Fibroblast of skin of left quadriceps (primary cell): ENCODE measurements at places on chromosomes 16 and 17.

DNA sequence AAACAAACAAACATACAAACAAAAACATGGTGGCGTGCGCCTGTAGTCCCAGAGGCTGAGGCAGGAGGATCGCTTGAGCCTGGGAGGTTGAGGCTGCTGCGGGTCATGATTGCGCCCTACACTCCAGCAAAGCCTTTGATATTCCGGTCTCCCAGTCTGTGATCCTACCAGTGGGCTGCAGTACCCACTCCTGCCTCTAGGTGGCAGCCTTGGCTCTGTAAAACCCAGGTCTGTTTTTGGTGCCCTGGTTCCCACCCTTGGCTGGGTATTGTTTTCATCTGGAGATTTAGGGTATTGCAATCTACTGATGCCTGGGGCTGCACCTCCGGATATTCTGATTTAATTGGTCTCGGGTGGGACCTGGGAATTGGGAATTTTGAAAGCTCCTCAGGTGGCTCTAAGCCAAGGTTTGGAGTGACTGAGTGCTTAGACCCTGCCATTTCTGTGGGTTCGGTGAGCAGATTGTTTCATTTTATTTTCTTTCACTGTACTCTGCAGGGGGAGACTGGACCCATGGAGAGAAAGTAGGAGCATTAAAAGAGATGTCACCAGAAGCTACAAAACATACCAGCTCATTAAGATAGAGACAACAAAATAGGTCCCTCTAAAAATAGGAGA is 40.5 kb downstream of the MYH3 start:
- peak; percentile 58 for DNase-seq

DNA sequence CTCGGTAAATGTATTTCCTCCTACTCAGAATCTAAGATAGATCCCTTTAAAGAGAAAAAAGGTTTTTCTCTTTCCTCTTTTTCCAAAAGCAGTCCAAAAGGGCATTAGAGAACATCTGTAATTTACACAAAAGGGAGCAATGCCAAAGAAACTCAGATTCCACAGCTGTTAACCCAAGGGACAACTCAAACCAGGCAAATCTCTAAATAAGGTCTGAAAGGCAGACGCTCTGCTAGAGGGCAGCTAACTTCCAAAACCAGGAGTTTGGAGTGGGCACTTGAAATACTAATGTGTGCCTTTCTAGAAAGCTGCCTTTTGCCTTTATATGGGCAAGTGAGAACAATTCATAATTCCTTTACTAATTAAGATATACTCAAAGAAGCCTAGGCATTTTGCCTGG is 435.7 kb downstream of the ZFHX3 start:
- no peak for DNase-seq

DNA sequence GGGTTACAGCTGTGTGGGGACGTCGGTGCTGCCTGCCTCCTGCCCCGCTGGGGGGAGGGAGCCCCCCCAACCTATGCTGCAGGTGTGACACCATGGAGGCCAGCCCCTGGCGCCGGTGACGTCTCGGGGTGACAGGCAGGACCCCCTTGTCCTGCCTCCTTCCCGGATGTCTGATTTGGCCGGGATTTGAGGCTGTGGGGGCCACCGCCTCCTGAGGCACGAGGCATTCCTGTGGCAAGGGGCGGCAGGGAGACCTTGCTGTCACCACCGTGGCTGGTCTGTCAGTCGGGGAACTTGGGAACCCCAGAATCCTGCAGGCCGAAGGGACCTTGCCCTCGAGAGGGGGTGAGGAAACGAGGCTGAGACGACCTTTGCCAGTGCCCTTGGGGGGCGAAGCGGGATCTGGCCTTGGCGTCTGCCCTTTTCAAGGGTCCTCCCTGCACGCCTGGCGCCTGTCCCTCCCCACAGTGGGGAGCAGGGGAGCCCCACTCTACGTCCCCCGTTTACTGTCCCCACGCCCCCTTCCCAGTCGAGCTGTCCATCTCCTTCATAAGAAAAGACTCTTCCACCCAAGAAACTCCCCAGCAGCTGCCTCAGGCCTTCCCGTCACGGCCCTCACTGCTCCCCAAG is 74.4 kb downstream of the METRNL start:
- DNase-seq: no peak

GRCh38 chr17:1050996-1051925 is 54.3 kb downstream of the TIMM22 start:
- no peak for DNase-seq

DNA sequence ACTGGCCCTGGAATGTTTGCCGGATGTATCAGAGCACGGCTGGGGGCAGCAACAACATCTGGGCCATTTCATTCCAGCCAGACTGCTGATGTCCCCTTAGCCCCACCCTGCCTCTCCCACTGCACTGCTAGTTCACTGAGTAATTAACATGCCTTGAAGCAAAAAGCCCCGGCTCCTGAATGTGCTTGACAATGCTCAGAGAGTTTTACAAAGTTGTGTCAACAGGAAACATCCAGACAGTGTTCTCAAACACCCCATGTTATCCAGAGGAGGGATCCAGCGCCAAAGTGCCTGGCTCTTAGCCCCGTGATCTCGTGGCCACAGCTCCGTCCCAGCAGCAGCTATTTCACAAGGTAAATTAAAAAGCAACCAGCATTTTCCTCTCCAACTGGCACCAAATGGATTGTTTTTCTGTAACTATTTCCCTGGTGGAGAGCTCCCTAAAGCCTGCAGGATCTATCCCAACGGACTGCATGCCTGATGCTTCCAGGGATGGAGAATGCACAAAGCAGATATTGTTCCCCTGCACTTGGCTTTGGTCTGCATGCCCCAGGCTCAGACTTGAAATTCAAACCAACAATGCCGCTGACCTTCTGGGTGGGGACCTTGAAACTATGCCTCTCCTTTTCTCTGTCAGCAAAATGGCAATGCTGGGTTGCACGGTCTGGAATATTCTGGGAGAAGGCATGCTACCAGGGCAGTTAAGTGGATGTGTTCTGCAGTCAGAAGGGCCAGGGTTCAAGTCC is 115.6 kb upstream of the CDH5 start:
- no peak for DNase-seq

DNA sequence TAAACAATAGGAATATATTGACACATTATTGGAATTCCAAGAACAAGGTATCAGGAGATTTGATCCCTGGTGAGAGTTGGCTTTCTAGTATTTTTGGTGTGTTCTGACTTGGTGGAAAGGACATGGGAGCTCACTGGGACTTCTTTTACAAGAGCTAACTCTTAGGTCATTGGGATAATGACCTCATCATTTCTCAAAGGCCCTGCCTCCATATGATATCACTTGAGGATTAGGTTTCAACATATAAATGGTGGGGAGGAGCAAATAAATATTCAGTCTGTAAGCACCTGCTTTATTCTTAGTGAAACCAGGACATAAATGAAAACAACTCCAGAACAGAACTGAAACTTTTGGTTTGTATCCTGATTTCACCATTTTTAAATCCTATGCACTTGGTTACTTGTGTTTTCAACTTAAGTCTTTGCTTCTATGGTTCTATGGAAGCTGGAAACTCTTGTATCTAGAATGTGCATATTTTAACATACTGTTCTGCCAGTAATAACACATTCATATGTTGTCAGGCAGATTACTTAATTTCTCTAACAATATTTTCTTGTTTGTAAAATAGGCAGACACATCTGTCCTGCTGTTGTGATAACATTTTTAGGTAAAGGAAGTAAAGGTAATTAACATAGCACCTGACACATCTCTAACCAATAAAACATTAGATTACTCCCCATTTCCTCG is 1527.7 kb upstream of the CDH8 start:
- DNase-seq: no peak

DNA sequence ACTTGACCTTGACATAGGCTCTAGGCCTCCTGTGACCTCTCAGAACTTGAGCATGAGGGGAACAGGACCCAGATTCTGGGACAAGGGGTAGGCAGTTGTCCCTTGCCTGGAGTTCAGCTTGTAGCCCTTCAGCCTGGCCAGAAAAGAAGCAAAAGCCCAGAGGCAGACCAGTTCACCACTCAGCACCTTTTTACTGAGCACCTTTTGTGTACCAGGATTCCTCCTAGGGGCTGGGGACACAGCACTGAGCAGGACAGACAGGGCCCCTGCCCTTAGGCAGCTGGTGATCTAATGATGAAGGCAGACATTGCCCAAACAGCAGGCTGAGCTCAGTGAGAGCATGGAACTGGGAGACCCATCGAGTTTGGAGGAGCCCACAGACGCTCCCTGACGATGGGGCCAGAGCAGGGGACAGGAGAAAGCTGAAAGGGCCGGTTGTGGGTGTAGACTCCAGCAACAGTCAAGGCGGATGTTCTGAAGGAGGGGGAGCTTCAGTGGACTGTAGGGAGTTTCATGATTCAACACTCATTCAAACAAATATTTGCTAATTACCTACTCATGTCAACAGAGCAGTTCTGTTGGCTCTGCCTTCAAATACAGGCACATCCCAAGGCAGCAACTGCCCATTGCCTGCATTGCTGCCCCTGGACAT is 32.0 kb downstream of the SBK1 start:
- DNase-seq: no peak

DNA sequence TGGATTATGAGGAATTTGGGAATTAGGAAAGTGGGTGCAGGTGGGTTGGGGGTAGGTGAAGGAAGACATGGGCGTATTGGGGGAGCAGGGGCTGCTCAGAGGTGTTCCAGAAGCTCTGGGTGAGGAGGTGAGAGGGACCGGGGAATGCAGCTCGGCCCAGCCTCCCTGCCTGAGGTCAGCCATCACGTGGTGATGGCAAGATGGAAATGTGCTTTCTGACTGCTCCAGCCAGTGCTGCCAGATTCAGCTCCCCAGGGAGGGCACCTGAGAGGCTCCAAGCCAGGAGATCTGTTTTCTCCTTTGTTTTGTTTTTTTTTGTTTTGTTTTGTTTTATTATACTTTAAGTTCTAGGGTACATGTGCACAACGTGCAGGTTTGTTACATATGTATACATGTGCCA is 35.2 kb upstream of the STH start:
- DNase-seq: no peak

- DNase-seq: no peak
Observed at GRCh38 chr16:84124257-84125073, 7.7 kb upstream of the MBTPS1 start.

- DNase-seq: no peak
Observed at GRCh38 chr16:88713054-88713453, 6.8 kb downstream of the CTU2 start.

DNA sequence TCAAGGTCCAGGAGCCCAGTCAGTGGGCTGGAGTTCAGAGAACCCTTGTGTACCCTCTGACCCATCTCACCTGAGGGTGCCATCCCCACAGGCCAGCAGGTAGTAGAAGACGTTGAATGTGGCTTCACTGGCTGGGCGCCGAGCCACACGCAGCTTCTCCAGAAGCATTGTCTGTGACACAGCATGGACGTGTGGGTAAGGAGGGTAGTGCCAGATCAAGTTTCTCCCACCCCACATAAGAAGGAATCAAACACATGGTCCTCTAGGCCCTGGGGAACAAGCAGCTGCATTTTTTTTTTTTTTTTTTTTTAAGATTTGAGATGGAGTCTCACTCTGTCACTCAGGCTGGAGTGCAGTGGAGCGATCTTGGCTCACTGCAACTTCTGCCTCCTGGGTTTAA is 60.9 kb downstream of the MYO18A start:
- no peak for DNase-seq

DNA sequence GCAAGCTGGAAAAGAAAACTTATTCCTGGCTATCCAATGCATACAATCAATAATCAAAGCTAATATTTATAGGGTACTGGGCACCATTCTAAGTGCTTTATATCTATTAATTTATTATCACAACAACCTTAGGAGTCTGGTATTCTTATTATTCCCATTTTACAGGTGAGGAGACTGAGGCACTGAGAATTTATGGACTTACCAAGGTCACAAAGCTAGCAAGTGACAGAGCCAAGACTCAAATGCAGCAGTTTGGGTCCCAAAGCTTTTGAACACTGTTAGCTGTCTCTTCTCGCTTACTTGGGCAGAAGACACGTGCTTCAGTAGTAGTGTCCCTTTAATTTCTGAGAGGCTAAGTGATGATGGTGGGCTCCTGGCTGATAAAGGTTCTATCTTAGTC is 152.6 kb downstream of the AATF start:
- no peak for DNase-seq

DNA sequence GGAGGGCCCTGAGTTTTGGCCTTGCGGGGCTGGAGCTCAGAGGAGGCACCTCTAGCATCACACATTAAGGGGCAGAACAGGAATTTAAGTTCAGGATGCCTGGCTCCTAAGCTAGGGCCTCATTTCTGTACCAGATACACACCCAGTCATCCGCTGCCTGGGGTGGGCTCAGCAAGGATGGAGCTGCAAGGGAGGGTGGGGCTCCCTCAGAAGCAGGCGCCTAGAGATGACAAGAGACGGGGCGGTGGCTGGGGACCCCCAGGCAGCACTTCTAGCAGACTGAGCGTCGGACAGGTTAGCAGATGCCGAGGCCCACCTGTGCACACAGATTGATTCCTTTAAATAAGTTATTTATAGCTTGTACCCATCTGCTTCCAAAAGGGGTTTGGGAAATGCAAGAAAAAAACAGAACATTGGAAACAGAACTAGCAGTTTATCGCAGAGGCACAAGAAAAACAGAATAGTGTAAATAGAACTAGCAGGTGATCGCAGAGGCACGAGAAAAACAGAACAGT is 47.6 kb upstream of the CBFA2T3 start:
- DNase-seq: no peak

- DNase-seq: no peak
Observed at GRCh38 chr17:74369221-74369620, 1.9 kb downstream of the GPR142 start.

GRCh38 chr16:81752225-81752875 is 26.7 kb upstream of the PLCG2 start:
- no peak for DNase-seq

DNA sequence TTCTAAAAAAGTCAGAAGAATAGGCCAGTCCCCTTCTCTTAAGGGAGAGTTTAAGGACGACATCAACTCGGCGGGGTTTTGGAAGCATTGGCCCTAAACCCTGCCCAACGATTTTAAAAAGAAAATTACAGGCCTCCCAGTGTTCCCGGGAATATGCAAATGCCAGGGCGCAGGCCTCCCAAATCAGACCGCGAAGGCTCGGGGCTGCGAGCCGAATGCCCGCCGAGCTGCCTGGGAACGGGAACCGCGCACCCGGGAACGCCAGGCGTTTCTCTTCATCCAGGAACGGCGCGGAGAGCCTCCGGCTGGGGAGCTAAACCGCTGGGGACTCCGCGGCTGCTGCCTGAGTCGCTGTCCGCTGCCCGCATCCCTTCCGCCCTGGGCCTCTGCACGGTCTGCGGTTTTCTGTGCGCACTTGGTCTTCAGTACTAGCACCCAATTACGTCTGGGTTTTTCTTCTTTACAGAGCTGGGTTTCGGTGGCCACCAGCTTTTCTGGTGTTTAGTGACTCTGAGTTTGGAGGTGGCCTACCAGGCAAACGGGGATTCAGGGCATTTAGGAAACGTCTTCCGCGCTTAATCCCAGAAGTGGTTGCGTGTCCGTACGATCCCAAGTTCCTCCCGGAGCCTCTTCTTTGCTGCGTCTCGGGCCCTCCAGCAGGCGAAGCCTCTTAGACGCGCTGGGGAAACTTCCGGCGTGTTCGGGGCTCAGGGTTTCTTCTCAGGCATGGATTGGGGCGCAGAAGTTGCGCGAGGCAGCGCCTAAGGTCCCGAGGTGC is 5.7 kb downstream of the IRX5 start:
- no peak for DNase-seq
